Dorsolateral prefrontal cortex (tissue), 122 donors: ENCODE measurements at places on chromosomes 4 and X.

- DNase-seq: no peak
Measured at GRCh38 chr4:76036855-76037254, 985 bp upstream of the CXCL11 start.

GRCh38 chrX:77975755-77976154 lies 6.3 kb upstream of the PGAM4 start:
- DNase-seq: no peak

GRCh38 chr4:80507077-80507476 lies 171.5 kb downstream of the CFAP299 start:
- DNase-seq: no peak

DNA sequence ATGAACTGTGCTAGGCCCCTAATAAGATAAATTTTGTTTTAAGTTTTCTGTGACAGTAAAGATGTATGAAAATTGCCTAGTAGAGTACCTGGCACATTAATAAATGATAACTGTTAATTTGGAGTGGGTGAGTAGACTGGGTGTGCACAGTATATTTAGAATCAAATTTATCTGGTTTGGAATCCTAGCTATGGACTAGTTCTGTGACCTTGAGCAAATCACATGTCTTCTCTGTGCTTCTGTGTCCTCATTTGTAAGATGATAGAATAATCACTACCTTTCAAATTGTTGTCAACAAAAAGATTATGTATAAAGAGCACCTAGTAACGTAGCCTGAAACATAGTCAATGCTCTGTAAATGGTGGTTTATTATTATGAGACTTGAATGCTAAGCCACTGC lies 170.2 kb downstream of the AR start:
- DNase-seq: no peak

GRCh38 chr4:156615066-156615531 lies 356.5 kb downstream of the PDGFC start:
- no peak for DNase-seq

- no peak for DNase-seq
Measured at GRCh38 chr4:41039317-41039716, 175.0 kb downstream of the APBB2 start.

GRCh38 chr4:5836943-5837342 lies 55.9 kb downstream of the CRMP1 start:
- DNase-seq: no peak

DNA sequence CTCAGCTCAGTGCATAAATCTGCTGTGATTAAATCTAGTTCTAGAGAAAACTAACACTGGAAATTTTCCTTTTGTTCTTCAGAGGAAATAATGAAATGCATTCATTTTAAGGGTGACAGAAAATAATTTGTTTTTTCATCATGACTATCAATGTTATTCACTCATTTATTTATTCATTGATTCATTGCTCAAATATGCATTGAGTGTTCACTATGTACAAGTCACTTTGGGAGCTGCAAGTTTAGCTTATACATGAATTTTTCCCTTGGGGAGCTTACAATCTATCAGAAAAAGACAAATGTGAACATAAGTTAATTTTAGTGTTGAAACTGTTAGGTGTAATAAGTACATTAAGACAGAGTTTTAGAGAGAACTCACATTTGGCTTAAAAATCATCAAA lies 897.8 kb downstream of the CENPC start:
- no peak for DNase-seq

- no peak for DNase-seq
Measured at GRCh38 chr4:181599134-181599533, 644.1 kb upstream of the TENM3 start.

- no peak for DNase-seq
Measured at GRCh38 chr4:138110815-138111214, 131.3 kb downstream of the SLC7A11 start.

- no peak for DNase-seq
Measured at GRCh38 chr4:36159208-36159607, 85.1 kb downstream of the ARAP2 start.

DNA sequence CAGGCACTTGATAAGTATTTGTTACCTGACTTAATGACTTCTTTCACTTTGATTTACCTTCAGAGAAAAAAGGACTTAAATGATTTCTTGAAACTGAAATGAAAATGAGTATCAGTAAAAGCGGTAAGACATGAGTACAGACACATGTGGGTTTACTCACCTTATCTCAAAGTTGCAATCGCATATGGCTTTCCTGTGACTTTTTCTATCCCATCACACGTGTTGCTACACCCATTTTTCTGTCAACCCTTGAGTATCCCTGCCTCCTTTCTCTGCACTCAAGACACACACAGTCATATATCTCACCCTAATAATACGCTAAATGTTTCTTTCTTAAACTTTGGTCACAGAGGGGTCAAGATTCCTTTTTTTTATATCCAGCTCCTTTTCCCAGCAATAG lies 11.0 kb upstream of the ARHGEF38 start:
- no peak for DNase-seq

DNA sequence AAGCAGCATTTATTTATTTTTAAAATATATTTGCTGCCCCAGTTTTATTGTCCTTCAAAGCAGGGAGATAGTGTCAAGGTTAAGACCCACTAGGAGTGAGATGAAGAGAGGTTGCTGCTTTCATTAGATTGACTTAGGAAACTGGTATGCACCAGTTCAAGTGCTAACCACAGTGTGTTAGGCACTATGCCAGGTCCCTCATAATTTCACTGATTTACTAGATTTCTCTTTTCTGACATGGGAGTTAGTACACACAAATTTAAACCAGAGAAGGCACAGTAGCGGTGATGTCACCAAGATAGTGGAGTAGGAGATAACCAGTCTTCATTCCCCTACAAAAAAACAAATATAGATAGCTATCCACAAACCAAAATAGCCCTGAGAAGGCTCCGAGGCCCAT lies 14.3 kb downstream of the RRAGB start:
- DNase-seq: no peak

DNA sequence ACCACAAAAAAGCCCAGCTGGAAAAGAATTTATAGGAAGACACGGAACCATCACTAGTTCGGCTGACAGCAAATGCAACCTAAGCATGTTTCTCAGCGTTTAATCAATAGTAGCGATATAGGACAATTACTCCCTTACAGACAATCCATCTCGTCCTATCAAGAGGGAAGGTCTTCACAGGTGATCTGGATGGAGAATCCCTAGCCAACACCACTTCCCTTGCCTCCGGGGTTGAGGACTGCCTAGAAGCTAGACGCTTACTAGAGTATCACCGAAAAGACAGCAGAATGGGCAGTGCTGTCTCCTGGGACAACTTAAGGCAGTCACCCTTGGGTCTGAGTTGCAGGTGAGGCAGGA lies 32.1 kb upstream of the MAML3 start:
- DNase-seq: no peak

DNA sequence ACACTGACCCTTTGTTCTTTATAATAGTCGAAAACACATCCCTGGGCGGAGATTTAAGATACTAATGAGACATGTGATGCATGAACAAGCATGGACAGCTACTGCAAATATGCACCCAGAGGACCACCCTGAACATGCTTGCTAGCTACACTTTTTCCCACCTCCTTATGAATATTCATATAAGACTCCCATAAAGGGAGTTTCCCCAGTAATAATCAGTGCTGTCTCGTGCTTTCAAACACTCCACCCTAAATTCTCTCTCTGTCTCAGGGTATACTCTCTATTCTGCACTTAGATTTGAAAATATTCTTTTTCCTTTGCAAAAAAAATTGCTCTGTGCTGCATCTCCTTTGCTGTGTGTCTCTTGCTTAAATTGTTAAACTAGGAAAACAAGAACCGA lies 64.4 kb upstream of the CT45A1 start:
- no peak for DNase-seq

GRCh38 chr4:56619816-56620215 lies 61.3 kb downstream of the HOPX start:
- DNase-seq: no peak

- peak; percentile 47 for DNase-seq
Measured at GRCh38 chr4:48635310-48635709, 144.8 kb downstream of the FRYL start.

DNA sequence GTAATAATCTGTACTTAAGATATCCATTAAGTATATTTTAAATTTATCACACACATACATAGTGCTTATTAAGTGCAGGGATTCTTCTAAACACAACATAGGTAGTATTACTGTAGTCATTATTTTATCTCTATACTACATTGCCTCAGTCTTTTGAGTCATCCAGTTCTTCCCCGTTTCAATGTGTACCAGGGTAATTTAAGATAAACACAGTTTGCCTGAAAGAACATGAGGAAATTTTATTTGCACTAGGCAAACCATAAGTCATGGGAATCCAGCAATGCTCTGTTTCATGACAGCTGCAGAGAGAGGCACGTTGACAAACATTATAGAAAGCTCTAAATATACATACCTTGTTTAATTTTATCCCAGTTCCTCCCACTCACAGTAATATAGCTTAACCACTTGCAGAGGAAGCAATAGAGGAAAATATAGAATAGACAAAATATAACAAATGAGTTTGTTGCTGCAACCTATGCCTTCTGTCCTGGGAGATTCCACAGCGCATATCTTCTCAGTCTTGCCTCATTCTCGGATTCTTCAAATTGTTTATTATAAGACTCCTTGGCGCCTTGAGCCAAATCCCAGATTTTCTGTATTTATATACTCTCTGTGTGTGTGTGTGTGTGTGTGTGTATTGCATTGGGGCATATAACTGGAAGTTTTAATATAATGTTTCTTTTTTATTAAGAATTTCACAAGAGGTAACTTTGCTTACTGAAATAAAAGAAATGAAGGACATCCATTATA lies 258.6 kb downstream of the FAM133A start:
- no peak for DNase-seq

DNA sequence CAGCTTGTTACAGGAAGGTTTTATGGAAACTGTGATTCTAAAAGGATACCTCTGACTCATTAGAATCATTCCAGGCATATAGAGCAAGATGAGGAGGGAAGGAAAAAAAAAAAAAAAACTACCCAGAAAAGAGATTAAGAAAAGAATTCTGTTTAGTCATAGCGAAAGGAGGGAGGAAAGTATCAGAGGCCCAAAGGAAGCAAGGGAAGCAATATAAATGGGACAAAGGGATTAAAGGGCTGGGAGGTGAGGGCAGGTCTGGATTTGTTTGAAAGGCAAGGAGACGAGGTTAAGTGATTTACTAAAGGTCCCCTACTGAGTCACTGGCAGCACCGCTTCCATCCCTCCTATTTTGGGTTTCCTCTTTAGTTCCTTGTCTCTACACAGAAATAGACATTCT lies 88.6 kb upstream of the IL1RAPL1 start:
- DNase-seq: no peak

DNA sequence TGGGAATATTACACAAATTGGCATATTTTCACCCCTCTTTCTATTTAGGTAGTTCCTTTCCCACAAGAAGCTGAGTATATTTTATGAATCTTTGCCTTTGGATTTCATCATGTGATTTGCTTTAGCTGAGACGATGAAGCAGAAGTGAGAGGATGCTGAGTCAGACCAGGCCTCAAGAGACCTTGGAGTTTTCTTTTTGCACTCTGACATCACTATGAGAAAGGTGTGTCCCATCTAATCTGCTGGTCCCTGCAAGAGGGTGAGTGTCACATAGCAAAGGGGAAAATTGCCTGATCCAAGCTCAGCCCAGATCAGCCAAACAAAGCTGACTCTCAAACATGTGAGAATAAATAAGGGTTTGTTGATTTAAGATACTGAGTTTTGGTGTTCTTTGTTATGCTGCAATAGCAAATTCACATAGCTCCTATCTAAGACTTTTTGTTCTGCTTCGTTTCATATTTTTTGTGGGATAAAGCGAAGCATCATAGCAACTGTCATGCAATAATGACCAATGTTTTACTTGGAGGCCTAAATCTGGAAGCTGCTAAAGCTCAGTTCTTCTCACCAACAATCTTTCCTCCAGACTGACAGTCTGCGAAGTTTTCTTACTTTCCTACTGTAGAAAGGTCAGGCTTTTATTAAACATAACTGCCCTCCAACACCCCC lies 176.9 kb downstream of the PDHA2 start:
- DNase-seq: no peak

GRCh38 chr4:118400356-118400755 lies 47.6 kb upstream of the PRSS12 start:
- DNase-seq: no peak

DNA sequence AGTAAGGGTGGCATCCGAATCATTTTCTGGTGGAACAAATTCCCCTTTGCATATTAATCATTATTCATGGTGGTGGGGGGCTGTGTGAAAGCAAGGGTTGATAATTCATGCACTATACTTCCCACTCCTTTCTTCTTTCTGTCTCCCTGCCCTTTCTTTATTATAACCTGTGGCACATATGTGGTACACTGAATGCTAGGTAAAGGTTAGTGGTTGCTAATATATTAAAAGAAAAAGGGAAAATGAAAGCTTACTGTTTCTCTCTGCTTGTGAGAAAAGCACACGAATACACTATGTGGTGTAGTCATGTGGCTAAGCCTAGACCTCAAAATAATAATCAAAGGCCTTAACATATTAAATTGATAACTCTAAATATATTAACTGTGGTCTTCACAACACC lies 178.4 kb upstream of the RPS6KA3 start:
- DNase-seq: no peak

- DNase-seq: no peak
Measured at GRCh38 chrX:32397562-32398216, 813.7 kb downstream of the DMD start.

- DNase-seq: no peak
Measured at GRCh38 chrX:44317181-44317580, 26.3 kb downstream of the EFHC2 start.

DNA sequence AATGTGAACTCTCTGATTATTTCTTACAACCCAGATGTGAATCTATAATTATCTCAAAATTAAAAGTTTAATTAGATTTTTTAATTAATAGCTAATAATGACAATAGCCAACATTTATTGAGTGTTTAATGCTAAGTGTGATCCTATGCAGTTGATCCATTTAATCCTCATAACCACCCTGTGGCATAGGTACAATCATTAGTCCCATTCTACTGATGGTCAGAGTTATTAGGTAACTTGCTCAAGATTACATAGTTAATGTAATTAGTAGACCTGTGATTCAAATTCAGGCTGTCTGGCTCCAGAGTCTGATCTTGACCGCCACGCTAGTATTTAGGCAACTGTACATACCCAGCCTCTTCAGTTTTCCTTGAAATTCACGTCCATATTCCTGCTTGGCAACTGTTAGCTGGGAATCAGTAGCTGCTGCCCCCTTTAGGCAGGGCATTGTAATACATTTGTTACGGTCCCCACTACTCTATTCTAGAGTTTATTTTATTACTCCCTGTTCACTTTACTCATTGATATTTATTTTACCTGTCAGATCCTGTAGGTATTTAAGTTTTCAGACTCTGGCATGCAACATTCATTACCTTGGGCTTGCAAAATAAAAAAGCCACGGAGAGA lies 20.6 kb upstream of the TEC start:
- no peak for DNase-seq

- no peak for DNase-seq
Measured at GRCh38 chr4:149766135-149766534, 49.5 kb downstream of the IQCM start.
